ENCODE measurements at places on chromosomes 2 and 18.

DNA sequence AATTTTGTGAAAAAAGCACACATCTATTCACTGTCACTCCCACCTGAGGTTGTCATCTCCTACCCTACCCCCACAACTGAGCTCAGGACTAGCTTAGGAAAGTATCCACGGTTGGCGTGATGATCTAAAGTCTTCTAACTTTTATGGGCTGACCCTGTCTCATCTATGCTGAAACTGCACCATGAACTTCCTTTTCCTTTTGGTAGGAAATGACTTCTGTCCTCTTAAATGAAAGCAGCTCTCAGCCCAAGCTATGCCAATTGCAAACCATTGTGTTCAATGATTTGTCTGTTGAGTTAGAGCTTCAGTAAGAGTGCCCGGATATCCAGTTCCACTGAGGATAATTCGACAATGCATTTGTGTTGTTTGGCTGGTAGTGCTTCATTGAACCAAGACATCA is 52.7 kb downstream of the ARHGAP25 start:
- DNase-seq: no peak

GRCh38 chr2:150429384-150429961 is 58.0 kb downstream of the RND3 start:
- DNase-seq: no peak

DNA sequence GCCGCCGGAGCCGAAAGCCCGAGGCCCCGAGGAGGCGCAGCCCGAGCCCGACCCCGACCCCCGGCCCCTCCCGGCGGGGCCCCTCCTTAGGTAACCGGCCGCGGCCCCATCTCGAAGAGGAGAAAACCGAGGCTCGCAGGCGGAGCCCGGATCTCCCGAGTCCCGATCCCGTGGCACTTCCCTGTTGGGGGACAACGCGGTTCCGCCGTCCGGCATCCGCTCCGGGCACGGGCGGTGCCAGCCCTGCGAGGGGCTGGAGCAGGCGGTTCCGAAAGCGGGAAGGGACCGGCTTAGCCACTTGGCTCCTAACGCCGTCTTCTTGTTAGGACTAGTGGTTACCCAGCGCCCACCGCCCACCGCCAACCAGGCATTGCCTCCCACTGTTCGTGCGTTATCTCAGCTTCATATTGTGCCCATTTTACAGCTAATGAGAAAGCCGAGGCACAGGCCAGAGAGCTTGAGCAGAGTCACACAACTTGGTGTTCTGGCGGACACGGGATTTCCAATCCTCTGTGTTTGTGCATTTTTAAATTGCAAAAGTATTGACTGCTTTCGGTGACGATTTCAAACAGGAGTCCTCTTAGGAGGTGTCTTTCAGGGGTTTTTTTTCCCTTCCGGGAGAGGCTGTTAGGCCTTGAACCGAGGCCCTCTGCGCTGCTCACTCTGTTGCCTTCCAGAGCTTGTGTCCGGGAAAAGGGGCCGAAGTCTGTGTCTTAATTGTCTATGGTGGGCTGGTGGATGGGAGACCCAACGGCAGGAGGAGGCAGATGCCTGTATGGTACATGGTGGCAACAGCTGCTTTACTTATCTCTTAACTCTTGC is 562 bp downstream of the CENPA start:
- DNase-seq: no peak

- DNase-seq: no peak
Measured at GRCh38 chr18:22932885-22933205, 283 bp upstream of the RBBP8 start.

DNA sequence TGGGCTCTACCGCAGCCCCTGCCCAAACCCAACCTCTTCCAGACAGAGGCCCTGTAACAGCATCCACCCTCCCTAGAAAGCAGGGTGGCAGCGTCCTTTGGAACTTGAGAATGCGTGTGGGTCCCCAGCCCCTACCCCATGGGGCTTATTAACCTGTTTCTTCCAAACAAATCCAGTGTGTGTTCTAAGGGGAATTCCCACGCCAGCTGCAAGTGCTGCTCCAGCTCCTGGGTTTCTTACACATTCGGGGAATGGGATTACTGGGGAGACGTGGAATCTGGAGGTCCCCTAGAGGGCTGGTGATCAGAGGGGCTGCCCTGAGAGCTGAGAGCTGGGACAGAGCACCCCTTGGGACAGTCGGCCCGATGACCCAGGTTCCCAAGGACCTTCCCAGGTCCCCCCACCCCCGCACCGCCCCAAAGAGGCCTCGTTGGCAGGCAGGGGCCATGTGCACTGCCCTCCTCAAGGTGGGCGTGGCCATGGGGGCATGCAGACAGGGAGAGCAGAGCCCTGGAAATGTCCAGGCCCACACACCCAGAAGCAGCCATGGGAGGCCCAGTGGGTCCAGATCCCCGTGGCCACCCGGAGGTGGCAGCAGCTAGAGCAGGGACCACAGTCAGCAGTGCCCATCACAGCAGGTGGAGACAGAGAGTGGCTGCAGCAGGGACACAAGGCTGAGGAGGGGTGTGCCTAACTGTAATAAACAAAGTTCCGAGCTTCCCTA is 18.8 kb upstream of the TEX44 start:
- DNase-seq: no peak

- no peak for DNase-seq
Measured at GRCh38 chr2:38109732-38110181, 33.8 kb upstream of the CYP1B1 start.

DNA sequence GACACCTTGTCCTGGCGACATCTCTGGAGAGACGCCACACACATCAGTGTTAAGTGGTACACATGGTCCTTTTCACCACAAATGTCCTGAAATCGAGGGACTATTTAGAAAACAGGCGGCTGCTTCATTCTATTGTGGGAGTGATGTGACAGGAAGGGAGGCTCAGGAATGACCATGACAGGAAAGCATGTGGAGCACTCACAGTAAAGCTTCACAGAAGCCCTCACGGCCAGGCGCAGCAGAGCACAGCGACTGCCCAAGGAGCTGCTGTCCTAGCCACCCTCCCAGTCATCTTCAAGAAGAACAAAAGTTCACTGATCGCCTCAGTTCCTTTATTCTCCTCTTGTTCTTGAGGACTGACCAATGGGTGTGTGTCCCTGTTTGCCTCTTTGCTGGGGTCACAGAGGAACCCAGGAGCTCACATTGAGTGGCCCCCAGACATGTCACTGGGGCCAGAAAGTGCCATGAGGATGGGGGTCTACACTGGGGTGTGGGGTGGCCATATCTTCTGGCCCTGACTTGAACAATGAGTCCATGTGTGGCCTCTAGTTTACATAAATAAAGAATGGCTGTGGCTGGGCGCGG is 84.6 kb upstream of the RANBP2 start:
- no peak for DNase-seq

DNA sequence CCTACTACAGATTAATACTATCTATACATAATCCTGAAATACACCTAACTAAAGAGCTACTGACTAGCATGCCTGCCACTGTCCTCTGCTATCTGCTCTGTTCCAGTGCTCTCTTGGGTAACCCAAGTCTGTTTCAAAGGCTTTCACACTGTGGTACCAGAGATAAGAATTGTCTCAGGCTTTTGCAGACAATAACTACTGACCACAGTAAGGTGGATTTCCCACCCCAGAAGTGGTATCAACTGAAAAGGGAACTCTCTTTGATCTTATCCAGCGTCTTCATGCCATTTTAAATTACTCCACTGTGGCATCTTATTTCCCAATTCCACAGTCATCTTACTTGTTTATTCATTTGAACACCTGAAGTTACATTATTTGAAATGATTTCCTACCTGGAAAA is 190.2 kb downstream of the IKZF2 start:
- no peak for DNase-seq
